Heart left ventricle (tissue), 16 donors: ENCODE measurements at places on chromosomes 4 and X.

DNA sequence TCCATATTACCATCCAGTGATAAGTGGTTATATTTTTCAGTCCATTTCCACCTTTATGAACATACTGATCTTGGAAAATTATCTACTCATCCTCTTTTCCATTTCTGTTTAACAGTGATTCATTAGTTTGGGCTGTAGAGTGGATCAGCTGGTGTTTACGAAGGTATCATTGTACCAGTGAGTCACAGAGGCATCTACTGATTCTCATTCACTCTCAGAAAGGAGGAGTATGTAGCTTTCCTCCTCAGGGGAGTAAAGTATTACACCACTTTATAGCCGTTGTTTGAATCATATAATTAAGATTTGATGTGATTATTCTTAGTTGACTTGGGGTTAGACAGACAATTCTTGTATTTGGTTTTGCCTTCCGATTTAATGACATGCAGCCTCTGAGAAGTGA is 74.7 kb downstream of the GALNT7 start:
- no peak for DNase-seq

DNA sequence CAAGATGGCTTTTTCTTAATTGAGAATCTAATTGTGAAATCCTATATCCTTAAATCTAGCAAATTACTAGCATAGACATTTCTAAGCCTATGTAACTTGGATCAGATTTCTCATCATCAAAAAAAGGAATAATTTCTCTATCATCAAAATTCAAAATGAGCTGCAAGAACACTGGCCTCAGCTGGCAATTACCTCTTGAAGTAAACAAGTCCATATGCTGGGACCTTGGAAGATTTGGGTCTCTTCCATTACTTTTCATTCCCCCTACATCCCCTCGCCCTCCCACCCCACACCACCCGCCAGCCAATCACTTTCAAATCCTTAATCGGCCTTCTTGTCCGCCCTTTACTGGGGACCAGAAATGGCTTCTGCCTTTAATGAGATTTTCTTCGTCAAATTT is 23.3 kb upstream of the MBTPS2 start:
- no peak for DNase-seq

GRCh38 chr4:10129196-10130177 is 12.9 kb upstream of the WDR1 start:
- no peak for DNase-seq

GRCh38 chrX:138925330-138925729 is 213.8 kb upstream of the FGF13 start:
- no peak for DNase-seq

DNA sequence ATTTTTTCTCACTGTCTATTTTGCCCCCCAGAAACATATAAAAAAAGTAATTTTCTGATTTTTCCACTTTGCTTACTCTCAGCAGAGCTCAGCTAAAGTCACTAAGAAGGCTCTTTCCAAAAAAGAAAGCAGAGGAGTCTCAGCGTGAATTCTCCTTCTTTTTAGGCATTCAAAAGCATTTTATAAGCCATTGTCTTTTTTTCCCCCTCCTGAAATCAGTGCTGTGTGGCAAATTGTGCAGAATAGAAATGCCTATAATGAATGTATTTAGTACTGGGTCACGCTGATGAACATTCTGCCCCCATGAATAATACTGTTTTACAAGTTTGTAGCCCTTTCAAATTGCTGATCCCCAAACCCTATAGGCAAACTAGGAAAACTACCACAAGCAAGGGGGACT is 1.6 kb upstream of the PCDH18 start:
- no peak for DNase-seq

DNA sequence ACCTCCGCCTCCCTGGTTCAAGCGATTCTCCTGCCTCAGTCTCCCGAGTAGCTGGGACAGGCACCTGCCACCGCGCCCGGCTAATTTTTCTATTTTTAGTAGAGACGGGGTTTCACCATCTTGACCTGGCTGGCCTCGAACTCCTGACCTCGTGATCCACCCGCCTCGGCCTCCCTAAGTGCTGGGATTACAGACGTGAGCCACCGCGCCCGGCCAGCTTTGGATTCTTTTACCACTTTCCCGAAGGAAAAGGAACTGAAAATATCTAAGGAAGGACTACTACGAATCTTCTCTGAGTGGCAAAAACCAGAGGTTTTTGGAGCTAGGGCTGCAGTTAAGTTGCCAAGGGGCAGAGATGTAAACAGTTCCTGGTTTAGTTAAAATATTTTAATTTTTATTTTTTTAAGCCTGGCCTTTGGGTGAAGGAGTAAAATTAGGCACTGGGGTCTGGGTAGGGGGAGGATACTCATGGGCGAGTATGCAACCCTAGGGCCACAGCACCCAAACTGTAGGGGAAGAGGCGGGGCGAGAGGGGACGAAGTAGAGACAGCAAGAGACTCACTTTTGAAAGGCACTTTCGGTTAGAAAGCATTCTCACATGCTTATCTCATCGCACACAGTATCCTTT is 525 bp upstream of the CISD2 start:
- DNase-seq: no peak

- DNase-seq: peak; percentile 73
Measured at GRCh38 chrX:131821945-131822622, 201.0 kb upstream of the STK26 start.

- DNase-seq: no peak
Measured at GRCh38 chr4:94758700-94759399, 1.1 kb downstream of the BMPR1B start.

DNA sequence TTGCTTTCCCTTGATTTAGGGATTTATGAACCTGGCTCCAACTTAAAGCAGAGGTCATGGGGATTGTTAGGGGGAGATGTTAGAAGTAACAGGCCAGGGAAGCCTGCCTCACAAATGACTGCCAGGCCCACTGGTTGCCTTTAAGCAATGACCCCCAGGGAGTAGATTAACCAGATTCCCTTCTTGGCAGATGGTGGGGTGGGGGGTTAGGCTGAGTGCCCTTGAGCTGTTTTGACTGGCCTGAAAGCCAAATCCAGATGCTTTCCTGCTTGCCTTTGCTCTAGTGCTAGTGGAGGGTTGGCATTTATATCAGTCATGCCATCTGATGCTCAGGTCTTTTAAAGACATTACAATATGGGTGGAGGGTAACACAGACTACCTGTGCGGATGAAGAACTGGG is 128.1 kb downstream of the TMEM164 start:
- no peak for DNase-seq
